Suppressor macrophage (primary cell): ENCODE measurements at places on chromosomes 1 and 21.
A peak's percentile ranks its signal among the peaks of the same experiment; 100 is the strongest.

GRCh38 chr1:156114919-156115513, 505 bp downstream of the LMNA start:
- DNase-seq: peak; percentile 61

- no peak for DNase-seq
These were observed 6.2 kb downstream of the SLC19A2 start for GRCh38 chr1:169479363-169480066.

DNA sequence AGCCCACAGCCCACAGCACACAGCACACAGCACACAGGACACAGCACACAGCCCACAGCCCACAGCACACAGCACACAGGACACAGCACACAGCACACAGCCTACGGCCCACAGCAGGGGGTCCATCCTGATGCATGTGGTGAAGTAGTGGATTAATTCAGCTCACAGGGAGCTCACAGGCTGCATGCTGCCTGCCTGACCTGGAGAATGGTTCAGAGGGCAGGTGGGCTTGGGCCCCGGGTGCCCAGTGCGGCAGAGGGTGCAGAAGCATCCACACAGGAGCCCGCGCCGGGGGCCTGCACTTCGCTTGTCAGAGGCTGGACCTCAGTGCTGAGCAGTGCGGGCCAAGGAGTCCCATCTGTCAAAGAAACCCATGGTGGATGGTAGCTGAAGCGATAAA, 21.1 kb upstream of the AJAP1 start:
- no peak for DNase-seq

DNA sequence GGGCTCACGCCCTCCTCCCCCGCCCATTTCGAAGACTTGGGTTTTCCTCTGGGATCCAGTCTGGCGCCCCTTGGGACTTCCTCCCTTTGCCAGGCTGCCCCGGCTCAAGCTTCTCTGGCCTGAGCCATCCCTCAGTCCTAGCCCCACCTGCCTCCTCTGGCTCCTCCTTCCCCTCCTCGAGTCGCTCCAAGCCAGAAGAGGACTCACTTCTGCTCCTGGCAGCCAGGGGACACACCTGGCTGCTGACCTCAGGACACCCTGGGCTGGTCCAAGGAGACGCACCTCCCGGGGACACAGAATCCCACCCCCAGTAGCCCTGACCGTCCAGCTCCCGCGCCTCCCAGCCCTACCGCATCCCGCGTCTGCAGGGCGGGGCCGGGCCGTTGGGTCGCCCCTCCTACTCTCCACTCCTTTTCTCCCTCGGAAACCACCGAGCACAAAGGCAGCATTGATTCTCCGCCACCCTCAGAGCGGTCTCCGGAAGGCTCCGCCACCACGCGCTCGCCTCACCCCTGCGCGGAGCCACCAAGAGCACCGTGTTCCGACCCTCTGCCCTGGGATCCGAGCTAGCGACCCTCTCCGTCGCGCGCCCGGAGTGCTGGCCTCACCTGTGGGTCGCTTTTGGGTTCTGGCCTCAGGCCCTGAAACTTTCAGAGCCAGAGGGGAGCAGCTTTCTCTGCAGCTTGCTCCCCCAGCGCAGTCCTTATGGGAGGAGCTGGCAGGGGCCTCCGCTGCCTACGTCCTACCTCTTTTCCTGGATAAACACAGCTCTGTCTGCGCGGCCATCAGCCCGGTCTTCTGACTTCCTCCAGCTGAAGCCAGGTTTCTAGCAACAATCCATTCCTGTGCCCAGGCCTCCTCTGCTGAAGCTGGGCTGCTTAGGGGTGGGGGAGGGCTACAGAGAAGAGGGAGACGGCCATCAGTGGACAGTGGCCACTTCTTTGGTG, at the start of gene C2CD4D:
Gene C2CD4D (minus strand): TSS at position 364 of the 947 bp plus-strand sequence. CDS start 831 bp downstream, outside the sequence.
- DNase-seq: peak; percentile 22

GRCh38 chr1:150615346-150616201, 13.8 kb downstream of the ENSA start:
- no peak for DNase-seq

DNA sequence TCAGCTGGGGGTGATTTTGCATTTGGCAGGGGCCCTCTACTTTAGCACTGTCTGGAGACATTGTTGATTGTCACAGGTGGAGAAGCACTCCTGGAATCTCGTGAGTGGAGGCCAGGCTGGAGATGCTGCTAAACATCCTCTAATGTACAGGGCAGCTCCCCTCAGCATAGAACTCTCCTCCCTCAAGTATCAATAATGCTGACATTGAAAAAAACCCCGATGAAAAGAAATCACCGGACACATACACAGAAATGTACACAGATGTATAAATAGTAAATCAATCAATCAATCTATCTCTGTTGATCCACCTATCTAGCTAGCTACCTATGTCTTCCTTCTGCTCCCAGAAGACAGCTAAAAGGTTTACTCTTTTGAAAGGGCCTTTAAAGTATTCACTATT, 89.4 kb upstream of the KCNJ15 start:
- DNase-seq: no peak

DNA sequence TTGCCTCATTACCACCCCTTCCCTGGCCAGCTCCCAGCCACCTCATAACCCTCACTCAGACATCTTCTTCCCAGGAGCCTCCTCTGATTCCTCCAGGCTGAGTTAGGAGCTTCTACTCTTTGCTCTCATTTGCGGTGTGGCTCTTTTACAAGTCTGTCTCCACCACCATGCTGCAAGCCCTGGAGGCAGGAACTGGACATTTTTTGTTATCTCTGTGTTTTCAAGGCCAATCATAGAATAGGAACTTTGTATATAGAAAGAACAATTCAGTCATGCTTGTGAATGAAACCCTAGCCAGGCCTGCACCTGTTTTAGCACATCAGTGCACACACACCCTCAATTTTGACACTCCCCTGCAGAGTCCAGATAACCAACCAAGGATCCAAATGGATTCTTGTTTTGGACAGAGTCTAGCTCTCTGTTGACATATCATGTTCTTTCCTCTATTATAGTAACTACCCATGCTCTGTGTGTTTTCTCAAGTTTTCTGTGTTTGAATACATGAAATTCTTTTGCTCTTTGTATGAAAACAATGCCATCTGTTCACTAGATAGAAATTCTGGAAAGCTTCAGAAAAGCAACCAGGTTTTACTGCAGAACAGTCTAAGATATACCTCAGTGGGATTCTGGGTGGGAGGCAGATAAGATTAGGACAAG, 60.9 kb upstream of the ZNF648 start:
- DNase-seq: no peak

- no peak for DNase-seq
These were observed 126.0 kb downstream of the SYF2 start for GRCh38 chr1:25106352-25106751.

DNA sequence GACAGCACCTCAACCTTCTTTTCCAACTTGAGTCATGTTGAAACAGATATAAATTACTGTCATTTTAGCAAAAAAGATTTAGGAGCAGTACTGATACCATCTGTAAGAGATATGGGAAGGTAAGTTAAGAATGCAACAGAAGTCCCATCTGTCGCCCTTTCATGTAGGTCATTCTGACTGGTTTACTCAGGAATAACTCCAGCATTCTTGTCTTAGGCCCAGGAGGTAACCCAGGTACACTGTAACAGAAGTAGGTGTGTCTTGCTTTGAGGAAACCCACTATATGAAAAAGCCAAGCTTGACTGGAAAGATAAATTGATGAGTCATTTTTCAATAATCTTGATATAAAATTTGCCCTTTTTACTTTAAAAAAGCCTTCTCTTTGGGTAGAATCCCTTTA, 35.4 kb downstream of the PGM1 start:
- DNase-seq: no peak

- DNase-seq: no peak
These were observed 9.0 kb downstream of the SLC9A1 start for GRCh38 chr1:27145934-27146354.

GRCh38 chr21:43608225-43608624, 51.1 kb downstream of the HSF2BP start:
- DNase-seq: peak; percentile 77

- DNase-seq: peak; percentile 38
These were observed 63.8 kb upstream of the PRDX6 start for GRCh38 chr1:173413271-173413707.

GRCh38 chr1:206909883-206910318, 11.8 kb downstream of the FCMR start:
- DNase-seq: no peak

- peak; percentile 58 for DNase-seq
These were observed 7.9 kb downstream of the MYBPHL start for GRCh38 chr1:109298666-109299557.

GRCh38 chr1:220300442-220301121, 28.3 kb upstream of the RAB3GAP2 start:
- peak; percentile 55 for DNase-seq

GRCh38 chr1:176559878-176560277, 96.9 kb downstream of the PAPPA2 start:
- DNase-seq: peak; percentile 60

- DNase-seq: no peak
These were observed 27.5 kb upstream of the KCNA2 start for GRCh38 chr1:110633646-110634030.

DNA sequence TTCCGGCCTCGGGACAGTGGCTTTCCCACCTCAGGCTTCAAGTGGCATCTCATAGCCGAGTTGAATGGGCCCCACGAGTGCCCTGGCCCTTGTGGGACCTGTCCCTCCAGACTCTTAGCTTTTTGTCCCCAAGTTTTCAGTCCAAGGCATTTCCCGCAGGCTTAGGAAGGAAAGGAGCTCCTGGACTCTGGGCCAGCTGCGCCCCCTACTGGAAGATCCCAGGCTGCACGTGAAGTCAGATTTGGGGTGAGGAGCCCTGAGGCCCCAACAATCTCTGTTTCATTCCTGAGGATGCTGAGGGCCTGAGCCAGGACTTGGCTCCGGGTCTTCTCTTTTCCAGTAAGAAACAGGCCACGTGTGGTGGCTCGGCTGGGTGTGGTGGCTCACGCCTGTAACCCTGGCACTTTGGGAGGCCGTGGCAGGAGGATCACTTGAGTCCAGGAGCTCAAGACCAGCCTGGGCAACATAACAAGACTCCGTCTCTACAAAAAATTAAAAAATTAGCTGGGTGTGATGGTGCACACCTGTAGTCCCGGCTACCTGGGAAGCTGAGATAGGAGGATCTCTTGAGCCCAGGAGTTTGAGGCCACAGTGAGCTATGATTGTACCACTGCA, 67.4 kb downstream of the ARHGEF10L start:
- peak; percentile 83 for DNase-seq

DNA sequence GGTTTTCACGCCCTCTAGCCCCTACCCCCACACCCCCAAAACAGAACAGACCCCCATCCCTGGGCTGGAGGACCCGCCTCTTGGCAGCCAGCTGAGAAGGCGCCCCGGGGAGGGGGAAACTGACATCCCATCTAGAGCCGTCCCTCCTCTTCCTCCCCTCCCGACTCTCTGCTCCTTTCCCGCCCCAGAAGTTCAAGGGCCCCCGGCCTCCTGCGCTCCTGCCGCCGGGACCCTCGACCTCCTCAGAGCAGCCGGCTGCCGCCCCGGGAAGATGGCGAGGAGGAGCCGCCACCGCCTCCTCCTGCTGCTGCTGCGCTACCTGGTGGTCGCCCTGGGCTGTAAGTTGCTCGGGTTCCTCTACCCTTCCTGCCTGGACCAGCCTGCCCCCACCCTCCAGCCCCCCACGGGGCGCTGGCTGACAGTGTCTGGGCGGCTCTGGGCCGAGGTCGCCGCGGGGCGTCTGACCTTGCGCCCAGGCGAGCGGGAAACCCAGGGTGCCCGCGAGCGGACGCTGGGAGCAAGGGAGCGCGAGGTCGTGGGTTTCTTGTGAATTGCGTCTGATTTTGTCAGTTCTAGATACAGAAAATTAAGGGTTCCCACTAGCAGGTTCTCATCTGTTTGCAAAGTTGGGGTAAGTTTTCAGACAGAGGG, 618 bp downstream of the JAM2 start:
- DNase-seq: no peak

DNA sequence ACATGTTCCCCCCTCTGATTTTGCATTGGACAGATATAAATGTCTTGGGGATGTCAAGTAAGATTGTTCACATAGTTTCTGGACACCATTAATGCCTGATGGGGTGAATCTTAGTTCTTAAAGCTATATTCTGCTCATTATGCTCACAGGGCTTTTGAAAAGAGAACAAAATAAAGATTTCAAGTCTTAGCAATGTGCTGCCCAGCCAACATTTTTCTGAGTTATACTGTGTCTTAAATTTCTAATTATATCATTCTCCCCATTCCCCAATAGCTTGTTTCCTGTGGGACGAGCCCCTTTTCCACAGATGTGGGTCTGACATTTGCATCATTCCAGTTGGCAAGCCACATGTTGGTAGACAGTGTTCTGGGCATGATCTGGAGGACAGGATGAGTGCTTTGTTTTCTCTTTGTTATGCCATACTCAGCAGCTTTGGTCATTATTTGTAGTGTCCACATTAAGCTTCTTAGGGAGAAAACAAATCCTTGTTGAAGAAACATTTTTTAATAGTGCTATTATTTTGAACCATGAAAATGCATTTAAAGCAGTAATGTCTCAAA, 32.8 kb downstream of the MTARC1 start:
- no peak for DNase-seq

DNA sequence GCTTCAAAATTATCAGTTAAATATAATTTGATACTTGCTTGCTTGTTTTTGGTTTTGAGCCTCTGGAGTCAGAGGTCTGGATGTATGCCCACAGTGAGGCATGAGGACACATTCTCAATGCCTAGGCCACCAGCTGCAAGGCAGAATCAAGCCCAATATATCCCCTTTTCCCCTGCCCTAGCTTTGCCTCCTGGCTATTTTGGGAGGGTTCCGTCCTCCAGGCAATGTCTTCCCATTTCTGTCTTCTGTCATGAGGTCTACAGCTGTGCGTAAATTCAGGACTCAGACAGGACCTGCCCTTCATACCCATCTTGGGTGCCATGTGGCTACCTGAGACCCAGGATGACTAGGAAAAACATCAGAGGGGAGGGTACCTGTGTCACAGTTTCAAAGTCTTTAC, 19.2 kb downstream of the NRDC start:
- no peak for DNase-seq

DNA sequence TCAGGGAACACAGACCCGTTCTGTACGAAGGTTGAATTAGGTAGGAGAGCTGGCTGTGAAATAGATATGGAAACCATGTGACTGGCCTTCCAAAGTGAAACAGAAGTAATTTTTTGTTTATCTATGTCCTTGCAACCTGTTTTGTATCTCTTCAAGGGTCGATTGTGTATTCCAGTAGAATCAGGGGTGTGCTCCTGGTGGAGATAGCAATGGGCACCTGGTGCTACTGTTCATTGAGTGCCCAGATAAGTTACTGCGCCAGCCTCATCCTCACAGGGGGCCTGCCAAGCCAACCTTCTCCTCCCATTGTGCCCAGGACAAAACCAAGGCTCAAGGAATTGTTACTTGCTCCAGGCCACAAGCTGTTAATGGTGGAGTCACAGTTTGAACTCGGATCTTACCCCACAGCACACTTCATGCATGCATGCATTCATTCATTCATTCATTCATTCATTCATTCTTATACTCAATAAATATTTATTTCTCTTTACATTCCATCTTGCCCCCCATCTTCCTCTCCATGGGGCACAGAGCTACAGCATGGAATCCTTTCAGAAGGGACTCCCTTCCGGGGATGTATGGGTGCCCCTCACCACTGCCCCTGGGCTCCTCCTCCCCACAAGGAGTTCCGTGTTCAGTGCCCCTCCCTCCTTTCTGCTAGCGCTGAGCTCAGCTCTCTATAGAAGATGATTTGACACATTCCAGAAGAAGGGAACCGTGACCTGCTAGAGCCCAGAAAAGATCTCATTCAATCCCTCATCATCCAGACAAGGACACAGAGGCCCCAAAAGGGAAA, 24.0 kb downstream of the ADORA1 start:
- no peak for DNase-seq

- no peak for DNase-seq
These were observed 116.2 kb downstream of the CENPF start for GRCh38 chr1:214719207-214719606.

GRCh38 chr1:198747127-198747526, 108.3 kb downstream of the PTPRC start:
- DNase-seq: peak; percentile 32
